ENCODE measurements at places on chromosomes 3 and 15. TPM values are rescaled to one million over a fixed set of nuclear protein-coding genes. Genes with fewer than 3 reads are reported as not detected.

GRCh38 chr3:24582431-24583403, 88.1 kb upstream of the THRB start:
- peaks cover 6% of the 10 kb centered on the region for H3K4me1 ChIP-seq
- DNase-seq: peak; percentile 39
- no peak overlapping the region for H3K4me3 ChIP-seq
- H3K27me3 ChIP-seq: no peaks in the 10 kb centered on the region
- H3K27ac ChIP-seq: no peak overlapping the region

DNA sequence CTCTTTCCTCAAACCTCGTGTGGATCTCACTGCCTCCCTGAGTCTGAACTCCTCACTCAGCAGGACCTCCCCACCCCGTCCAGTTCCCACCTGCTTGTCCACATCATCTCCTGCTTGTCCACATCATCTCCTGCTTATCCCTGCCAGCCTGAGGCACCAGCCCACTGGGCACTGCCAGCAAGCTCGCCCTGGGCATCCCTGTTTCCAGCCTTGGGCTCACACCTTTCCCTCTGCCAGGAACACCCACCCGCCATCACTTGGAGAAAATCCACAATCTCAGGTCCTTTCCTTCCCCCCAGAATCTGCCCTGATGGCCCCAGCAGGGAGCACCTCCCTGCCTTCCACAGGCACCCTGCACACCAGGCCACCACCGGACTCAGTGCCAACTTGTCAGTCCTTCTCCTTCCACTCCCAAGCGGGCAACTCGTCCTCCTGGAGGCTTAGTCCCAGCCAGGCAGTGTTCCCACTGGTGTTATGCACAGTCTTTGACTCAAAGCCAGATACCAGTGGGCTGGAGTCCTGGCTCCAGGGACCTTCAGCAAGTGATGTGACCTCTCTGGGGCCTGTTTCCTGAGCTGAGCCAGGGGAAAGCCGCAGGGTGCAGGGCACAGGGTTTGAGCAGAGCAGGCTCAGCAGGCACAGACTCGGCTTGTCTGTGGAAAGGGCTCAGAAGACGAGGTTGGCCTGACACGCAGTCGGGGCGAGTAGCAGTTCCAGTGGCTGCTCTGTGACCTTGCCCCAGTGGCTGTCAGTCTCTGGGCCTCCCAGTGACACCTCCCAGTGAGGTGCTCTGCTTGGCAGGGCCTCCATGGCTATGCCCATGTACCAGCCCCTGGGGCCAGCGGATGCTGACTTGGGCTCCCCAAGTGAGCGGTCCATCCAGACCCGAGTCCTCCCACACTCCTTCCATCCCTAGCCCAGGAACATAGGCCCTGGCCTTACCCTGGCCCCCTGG, 9.5 kb upstream of the MESP2 start:
- H3K27ac ChIP-seq: no peak overlapping the region
- no peaks in the 10 kb centered on the region for H3K27me3 ChIP-seq
- H3K4me3 ChIP-seq: no peak overlapping the region

- no peak overlapping the region for H3K27ac ChIP-seq
- no peak overlapping the region for H3K4me3 ChIP-seq
- peaks cover 11% of the 10 kb centered on the region for H3K4me1 ChIP-seq
- DNase-seq: no peak
These were observed 8.3 kb upstream of the ANKDD1A start for GRCh38 chr15:64903326-64903950.

DNA sequence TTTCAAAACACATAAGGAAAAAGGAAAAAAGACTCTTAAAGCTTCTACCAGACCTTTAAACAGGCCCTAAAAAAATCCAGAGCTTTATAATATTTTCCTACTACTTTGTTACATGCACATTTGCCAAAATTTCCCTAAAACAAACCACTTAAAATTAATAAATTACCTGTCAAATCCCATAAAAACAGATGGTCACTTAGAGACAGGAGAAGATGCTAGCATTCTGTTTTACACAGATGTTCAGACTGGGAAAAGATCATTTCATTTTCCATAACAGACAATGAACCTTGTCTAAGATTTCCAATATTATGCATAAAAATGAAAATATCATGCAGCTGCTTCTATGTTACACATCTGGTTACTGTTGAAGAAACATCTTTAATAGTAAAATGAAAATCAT, 66.6 kb downstream of the SUCLG2 start:
- no peak overlapping the region for H3K27ac ChIP-seq
- H3K27me3 ChIP-seq: no peaks in the 10 kb centered on the region
- H3K36me3 ChIP-seq: no peaks in the 10 kb centered on the region
- DNase-seq: no peak

DNA sequence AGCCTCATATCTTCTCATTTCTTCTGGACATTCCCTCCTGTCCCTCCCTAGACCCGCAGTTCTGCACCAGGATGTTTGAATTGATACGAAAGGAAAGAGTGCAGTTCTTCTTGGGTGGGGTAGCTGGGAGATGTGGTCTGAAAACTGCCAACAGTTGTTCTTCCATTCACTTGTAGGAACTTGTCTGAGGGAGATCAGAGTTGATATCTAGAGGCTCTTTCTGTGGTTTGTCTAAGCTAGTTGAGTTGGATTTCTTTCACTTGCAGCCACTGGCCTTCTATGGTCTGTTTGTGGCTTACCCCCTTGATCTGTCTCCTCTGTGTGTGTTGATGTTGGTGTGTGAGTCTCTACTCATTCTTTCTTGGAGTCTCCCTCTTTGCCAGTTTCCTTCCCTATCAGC, 42.5 kb upstream of the PIK3CB start:
- H3K4me1 ChIP-seq: peaks cover 10% of the 10 kb centered on the region
- H3K36me3 ChIP-seq: no peaks in the 10 kb centered on the region
- no peaks in the 10 kb centered on the region for H3K27me3 ChIP-seq
- H3K27ac ChIP-seq: no peak overlapping the region
- DNase-seq: no peak

DNA sequence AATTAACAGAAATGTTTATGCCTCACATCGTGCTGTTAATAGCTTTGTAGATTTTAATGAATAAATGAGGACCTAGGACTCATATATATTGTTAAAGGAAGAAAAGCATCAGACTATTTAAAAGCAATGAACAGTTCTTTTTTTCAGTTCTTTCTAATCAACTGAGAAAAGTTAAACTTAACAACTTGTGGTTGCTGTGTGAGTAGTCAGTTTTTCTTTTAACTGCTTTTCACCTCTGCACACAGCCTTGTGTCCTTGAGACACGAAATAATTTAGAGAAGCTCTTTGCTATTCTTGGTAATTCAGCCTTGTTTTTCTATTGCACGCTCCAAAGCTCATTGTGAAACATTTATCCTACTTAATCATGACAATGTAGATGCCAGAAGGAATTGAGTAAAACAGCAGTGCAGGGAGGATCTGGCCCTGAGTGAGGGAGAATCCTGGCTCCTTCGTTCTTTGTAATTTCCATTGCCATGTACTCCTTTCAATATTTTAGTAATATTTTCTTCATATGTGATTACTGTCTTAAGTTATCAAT, 499.0 kb downstream of the PYDC2 start:
- H3K27me3 ChIP-seq: no peaks in the 10 kb centered on the region
- H3K4me1 ChIP-seq: peaks cover 30% of the 10 kb centered on the region
- H3K36me3 ChIP-seq: no peaks in the 10 kb centered on the region
- peak; percentile 2 for DNase-seq
- H3K4me3 ChIP-seq: no peak overlapping the region
- H3K27ac ChIP-seq: no peak overlapping the region

- H3K4me1 ChIP-seq: no peaks in the 10 kb centered on the region
- peaks cover 6% of the 10 kb centered on the region for H3K36me3 ChIP-seq
- no peak overlapping the region for H3K4me3 ChIP-seq
- DNase-seq: no peak
These were observed 396.0 kb downstream of the FHIT start for GRCh38 chr3:60855250-60855649.

GRCh38 chr15:20659265-20659664, 117.7 kb upstream of the GOLGA6L6 start:
- H3K27ac ChIP-seq: no peak overlapping the region
- DNase-seq: no peak
- 0 out of 2 replicates have a peak, but pooled peaks cover 3% of the 10 kb centered on the region for H3K27me3 ChIP-seq
- H3K4me1 ChIP-seq: no peaks in the 10 kb centered on the region
- peaks cover 38% of the 10 kb centered on the region for H3K36me3 ChIP-seq

Gene CHST13
- total RNA-seq: 8.4 TPM

Gene CA12
- total RNA-seq: 5.2 TPM

Gene SLC35G2
- total RNA-seq: 8.8 TPM

Gene ZIC4
- not detected for total RNA-seq

Gene PLA2G4F
- total RNA-seq: not detected

Gene COL6A5
- 0.03 TPM for total RNA-seq

Gene IL17RD
- total RNA-seq: 79.6 TPM
